ENCODE measurements at places on chromosomes 7 and 10.

DNA sequence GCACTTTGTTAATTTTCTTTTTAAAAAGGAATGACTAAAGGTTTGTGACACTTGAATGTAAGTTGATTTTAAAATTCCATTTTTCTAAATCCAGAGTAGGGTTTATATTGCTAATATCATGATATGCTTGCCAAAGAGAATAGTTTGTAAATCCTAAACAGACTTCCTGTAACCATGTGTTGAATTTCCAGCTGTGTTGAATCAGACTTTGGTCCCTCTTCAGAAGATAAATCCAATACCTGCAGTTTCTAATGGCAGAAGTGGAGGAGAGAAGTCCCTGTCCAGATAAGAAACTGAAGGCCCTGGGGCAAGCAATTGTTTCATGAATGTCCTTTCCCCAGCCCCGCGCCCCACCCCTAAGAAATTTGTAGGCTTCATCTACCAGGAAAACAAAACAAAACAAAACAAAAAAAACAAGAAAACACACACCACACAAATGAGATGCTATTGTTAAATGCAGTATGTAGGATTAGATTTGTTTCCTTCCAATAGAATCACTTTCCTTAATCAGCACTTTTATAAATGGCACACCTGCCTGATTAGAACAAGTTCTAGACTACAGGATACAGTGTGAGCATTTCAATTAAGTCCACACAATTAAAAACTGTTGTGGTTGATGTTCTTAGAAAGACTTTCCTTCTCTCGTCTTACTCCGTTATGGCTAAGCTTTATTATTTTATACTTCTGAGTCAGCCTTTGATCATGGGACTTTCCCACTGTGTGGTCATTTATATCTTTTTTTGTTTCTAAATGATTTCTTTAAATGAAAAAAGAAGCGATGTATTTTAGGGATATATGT lies 122.8 kb downstream of the KAT6B start:
- DNase-seq = no peak

- DNase-seq = no peak
Observed at GRCh38 chr7:106344861-106345260, 60.1 kb upstream of the NAMPT start.

- no peak for DNase-seq
Observed at GRCh38 chr7:5714657-5715337, 66.7 kb downstream of the RNF216 start.

DNA sequence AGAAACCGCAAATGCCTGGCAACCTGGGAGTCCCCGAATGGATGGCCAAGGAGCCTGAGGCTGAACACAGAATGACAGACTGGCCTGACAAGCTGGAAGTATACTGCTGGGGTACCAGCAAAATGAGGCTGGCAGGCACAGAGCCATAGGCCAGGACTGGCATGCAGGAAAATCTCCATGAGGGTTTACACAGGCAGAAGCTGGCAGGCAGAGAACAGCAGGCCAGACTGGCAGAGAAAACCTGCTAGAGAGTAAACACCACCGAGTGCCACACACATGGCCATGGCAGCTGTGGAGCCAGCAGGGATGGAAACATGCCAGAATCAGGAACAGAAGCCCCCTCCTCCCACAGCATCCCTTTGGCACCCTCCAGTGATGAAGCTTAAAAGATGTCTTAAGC lies 63.4 kb downstream of the CRPPA start:
- DNase-seq = no peak

GRCh38 chr7:105904064-105904463 lies 27.7 kb upstream of the ATXN7L1 start:
- no peak for DNase-seq

- no peak for DNase-seq
Observed at GRCh38 chr7:28065721-28066285, 114.8 kb downstream of the JAZF1 start.

DNA sequence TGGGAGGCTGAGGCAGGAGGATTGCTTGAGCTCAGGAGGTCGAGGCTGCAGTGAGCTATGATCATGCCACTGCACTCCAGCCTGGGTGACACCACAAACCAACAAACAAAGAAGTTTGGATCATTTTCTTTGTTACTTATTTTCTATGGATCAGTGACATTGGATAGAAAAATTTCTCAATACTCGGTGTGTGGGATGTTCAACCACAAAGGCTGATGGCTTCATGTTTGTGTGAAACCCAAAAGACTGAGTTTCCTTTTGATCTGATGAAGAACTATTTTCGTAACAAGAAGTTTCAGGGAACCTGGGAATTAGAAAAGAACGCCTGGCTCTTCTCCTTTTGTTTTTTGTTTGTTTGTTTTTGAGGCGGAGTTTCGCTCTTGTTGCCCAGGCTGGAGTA lies 104.0 kb downstream of the HOXA1 start:
- DNase-seq = no peak

DNA sequence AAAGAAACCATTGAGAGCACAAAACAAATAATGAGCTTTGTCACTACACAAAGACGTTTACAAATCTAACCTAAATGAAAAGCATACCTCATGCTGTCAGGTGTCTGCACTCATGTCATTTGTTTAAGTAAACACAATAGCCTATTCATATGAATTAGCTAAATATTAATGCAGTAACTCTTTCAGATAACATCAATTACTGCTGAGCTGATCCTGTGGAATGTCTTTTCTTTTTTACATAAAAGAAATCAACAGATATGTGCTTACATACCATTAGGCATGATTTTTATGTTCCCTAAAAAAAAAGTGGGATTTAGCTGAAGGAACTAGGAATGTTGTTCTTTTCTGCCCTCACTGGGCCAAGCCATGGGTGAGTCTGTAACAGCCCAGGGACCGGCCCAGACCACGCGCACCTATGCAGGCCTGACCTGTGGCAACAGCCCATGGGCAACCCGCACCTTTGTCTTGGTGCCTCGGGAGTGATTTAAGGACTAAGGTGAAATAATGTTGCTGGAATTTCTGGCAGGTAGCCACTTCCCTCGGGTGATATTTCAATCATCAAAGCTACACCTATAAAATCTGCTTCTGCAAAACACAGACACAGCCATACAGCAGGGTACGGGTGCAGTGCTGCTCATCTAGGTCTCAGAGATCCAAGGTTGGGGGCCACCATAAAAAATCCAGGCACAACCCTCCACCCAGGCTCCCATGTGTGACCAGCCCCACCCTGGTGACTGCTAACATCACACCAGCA lies 44.6 kb downstream of the FGFR2 start:
- DNase-seq = no peak

DNA sequence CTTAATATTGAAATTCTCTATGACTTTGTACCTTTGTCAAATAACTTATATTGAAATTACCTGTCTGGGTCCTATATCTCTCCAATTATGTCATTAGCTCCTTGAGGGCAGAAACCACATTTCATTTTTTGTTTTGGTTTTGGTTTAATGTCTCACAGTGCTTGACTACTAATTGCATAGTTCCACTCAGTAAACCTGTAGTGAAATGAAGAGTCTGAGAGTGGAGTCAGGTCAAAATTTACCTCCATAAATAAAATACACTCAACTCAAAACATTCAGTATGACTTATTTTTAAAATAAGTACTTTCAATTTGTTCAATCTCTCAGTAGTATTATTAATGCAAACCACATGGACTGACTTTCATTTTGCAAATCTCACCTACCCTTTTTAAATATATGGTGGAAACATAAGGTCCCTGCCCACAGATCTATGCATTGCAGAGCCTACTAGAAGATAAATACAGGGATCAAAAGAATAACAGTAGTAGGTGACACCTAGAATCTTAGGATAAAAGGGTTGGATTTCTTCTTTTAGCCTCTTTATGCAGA lies 32.5 kb downstream of the PDE1C start:
- DNase-seq = no peak

DNA sequence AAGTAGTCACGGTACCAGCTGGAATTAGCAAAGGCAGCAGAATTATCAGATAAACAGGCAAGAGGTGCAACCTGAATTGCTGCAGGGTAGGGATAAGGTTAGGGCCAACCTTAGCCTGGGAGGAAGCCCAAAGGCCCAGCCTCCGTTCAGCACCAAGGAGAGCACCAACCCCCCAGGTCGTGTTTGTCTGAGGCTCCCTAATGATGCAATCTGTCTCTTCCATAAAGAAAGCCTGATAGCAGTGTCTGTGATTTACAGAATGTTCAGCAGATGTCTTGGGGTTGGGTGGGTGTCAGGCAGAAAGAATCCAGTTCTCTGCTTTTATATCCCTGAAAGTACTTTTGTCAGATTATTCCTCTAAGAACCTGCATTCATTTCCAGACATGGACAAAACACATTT lies 328.4 kb upstream of the AOAH start:
- peak; percentile 28 for DNase-seq

DNA sequence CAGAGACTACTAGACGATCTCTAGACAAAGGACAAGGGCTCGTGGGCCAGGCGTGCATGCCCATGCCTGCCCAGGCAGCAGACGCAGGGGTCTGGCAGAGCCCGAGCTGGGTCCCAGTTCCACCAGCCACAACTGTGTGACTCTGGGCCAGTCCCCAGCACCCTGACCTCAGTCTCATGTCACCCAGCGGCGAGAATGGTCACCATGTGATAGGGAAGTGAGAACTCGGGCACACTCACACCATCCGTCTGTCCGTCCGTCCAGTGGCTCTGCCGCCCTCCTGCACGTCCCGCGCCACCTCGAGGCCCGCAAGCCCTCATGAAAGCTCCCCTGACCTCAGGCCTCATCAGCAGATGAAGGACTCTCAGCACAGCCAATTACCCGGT lies 280.0 kb downstream of the ELFN1 start:
- no peak for DNase-seq

- peak; percentile 50 for DNase-seq
Observed at GRCh38 chr10:16995867-16996529, 133.6 kb downstream of the CUBN start.

GRCh38 chr10:9869205-9869604 lies 1148.5 kb upstream of the CELF2 start:
- no peak for DNase-seq

- DNase-seq = no peak
Observed at GRCh38 chr10:125023255-125023654, 81.3 kb downstream of the ZRANB1 start.

DNA sequence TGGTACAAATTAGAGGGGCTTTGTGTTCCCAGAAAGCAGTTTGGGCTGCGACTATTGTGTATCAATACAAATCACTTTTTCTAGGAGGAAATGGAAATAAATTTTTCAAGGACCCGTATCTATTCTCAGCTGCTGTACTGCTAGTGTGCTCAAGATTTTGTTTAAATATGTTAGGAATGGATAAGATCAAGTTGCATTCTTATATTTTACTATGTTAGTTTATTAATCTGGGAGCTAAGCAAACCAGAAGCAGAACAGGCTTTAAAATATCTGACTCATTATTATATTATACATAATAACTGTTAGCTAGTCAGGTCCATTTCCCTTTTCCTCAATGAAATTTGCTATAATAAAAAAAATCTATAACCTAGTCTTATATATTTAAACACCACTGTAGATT lies 11.1 kb upstream of the GLCCI1 start:
- no peak for DNase-seq

- no peak for DNase-seq
Observed at GRCh38 chr10:86025509-86025908, 341.1 kb downstream of the GRID1 start.

DNA sequence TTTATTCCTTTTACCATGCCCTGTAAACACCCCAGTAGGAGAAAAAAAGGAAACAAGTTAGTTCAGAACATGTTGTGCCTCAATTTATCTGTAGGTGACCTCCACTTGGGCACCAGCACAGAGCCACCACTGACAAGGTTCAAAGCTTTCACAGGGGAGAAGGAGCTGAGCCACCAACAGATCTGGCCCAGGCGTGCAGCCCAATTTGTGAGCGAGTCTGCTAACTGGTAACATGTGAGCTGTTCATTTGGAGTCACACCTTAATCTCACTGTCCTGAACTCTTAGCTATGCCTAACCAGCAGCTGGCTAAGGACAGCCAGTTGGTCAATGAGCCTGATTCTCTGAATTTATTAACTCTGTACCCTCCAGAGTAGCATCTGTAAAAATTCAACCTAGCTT lies 78.4 kb upstream of the CAMK2B start:
- DNase-seq = no peak

DNA sequence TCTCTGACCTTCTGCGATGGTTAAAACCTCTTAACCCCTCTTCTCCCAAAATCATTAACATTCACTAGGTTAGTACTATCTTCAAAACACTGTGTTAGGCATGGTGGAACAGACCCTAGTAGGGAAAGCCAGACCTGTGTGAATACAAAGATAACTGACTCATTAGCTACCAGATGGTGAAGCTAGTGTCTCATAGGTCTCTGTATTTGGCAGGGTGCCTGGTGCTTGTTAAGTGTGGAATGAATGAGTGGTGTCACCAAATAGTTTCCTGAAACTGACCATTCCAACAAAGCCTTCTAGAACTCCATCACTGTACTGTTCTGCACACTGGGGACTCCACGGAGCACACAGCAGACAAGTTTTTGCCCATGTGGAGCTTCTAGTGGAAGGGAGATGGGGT lies 27.7 kb upstream of the TM9SF3 start:
- no peak for DNase-seq

DNA sequence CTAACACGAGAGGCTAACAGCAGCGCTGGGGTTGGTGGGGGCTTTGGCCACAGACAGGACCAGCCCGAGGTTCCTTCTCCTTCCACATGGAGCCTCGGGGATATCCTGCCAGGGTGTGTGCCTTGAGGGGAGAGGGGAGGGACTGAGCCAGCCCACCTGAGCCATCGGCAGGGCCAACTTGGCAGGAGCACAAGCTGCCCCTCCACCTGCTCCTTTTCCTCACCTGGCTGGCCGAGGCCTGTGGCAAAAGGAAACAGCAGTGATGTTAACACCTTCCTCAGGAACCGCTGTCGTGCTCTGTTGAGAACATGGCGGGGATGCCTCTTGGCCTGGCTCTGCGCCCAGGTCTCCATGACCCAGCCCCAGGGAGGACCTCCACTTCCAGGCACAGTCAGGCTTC lies 255.1 kb upstream of the PPP2R2D start:
- DNase-seq = no peak

- DNase-seq = no peak
Observed at GRCh38 chr10:78784546-78784945, 284.2 kb upstream of the ZMIZ1 start.

DNA sequence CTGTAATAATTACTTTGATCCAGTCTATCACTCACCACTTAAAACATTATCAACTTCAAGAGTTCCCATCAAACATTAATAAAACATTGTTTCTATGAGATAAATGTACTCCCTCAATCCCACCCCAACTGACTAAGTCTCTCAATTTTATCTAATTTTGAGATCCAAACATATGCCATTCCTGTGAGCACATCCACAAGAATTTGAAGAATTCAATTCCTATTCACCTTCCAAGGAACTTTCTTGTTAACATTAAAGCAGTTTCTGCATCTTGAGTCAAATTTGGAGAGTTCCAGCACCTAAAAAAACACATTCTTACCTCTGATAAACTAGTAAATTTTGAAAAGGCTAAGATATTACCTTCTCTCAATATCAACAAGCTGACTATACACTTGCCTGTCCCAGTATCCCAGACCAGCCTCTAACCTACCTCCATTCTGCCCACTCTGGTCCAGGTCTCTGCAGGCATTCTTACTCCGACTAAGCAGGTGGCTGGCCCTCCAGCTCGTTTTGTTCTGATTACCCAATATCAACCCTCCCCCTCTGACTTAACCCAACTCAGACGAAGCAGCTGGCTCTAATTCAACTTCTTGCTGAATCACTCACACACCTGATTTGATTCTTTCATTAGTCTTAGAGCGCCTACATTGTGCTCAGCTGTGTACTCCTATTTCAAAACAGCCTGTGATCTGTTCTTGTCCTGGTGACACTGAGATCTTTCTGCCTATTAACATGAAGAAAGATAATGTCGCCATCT lies 275.2 kb downstream of the IPMK start:
- DNase-seq = no peak
